ENCODE measurements at places on chromosomes 3 and 15. TPM values are rescaled to one million over a fixed set of nuclear protein-coding genes. Genes with fewer than 3 reads are reported as not detected.

DNA sequence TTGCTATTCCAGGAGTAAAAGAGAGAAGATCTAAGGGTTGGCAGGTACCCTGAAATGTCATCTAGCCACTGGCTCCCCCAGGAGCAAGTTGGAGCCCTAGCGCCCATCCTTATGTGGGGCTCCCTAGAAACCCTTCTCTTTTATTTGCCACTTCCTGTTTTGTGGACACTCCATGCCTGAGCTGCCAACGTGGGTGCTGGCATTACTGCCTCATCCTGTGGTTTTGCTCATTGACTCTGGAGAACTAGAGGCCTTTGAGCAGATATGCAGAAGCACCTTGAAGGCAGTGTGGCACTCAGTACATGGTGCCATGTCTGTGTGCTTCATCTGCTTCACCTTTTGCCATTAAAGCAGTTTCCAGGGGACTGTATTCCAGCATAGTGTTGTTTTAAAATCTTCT is 8.1 kb downstream of the EDEM1 start:
- no peak overlapping the region for H3K4me3 ChIP-seq
- H3K4me1 ChIP-seq: peaks cover 81% of the 10 kb centered on the region
- peak overlapping the region; percentile 65 for H3K27ac ChIP-seq

Gene SMAD6
- 28.5 TPM for total RNA-seq

Gene SPINT1
- 80.3 TPM for total RNA-seq

DNA sequence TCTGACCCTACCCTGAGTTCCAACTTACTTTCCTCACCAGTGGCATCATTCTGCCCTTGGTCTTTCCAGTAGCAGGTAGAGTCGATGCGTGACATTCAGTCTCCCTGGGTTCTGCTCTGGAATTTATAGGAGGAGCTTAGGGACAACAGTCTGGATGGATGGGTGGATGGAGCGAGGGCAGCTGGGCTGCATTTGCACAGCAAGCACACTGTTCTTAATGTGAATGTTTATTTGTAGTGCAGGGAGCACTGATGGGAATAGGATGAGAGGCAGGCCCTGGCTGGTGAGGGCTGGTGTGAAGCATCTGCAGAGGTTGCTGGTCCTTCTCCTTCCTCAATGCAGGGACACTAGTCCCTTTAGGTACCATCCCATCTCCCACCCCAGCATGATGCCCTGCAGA is 176.2 kb downstream of the EPHB1 start:
- H3K27ac ChIP-seq: no peak overlapping the region
- no peaks in the 10 kb centered on the region for H3K36me3 ChIP-seq
- DNase-seq: no peak
- H3K4me1 ChIP-seq: no peaks in the 10 kb centered on the region
- H3K27me3 ChIP-seq: no peaks in the 10 kb centered on the region

DNA sequence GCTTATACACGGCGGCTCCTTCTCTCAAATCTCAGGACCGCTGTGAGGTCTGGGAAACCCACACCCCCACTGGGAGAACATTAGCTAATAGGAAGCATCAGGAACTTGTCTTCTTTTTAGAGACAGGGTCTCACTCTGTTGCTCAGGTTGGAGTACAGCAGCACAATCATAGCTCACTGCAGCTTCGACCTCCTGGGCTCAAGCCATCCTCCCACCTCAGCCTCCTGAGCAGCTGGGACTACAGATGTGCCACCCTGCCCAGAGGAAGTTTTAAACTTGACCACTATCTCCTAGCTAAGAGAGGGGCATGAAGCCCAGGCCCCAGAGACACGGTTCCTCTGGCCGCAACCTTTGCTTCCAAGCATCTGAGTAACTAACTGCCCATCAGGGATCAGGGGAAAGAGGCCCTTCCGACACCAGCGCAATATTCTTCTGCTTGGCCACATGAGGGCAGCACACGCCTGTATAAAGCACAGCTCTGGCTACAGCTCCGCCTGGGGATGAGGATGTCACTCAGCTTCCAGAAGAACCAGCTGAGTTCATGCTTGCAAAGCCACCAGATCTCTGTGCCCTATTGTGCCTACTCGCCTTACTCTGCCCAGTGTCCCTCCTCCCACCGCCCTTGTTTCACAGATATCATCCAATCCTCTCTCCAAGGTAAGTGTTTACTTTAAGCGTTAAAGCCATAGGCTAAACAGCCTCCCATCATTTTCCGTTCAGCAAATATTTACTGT is 57.6 kb upstream of the SLC6A11 start:
- no peak overlapping the region for H3K4me3 ChIP-seq
- no peak for DNase-seq
- H3K27me3 ChIP-seq: peaks cover 4% of the 10 kb centered on the region

DNA sequence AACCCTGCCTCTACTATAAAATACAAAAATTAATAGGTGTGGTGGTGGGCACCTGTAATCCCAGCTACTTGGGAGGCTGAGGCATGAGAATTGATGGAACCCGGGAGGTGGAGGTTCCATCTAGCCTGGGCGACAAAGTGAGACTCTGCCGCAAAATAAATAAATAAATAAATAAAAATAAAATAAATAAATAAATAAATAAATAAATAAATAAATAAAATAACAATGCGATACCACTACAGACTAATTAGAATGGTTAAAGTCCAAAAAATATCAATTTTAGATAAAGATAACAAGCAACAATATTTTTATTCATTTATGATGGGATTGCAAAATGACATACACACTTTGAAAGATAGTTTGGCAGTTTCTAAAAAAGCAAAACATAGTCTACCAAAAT is 1131.5 kb downstream of the SI start:
- DNase-seq: no peak
- H3K4me3 ChIP-seq: no peak overlapping the region
- no peaks in the 10 kb centered on the region for H3K36me3 ChIP-seq
- H3K4me1 ChIP-seq: no peaks in the 10 kb centered on the region
- no peak overlapping the region for H3K27ac ChIP-seq

DNA sequence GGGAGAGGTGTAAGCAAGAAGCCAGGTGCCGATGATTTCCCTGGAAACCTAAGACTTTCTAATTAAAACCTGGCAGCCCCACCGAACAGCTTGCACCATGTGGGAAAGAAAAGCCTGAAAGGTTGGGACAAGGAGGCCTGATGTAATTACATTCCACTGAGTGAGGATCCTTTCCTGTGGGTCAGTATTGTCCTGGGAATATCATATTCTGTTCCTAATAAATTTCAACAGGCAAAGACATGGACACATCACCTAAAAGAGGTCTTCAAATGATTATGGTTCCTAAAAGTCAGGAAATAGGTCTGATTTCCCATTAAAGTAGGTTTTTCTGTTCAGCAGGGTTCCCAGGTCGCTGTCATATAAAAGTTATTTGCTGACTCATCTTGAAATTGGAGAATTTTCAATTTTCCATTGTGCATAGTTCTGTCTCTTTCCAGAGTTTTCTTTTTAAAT is 58.5 kb downstream of the DUT start:
- no peak overlapping the region for H3K4me3 ChIP-seq
- H3K27me3 ChIP-seq: no peaks in the 10 kb centered on the region
- H3K27ac ChIP-seq: peak overlapping the region; percentile 89
- peak; percentile 86 for DNase-seq
- H3K36me3 ChIP-seq: no peaks in the 10 kb centered on the region

- no peak overlapping the region for H3K27ac ChIP-seq
- H3K36me3 ChIP-seq: no peaks in the 10 kb centered on the region
- no peaks in the 10 kb centered on the region for H3K4me1 ChIP-seq
- peak overlapping the region; percentile 1 for H3K4me3 ChIP-seq
Measured at GRCh38 chr3:185558395-185558794, 6.0 kb upstream of the LIPH start.

Gene MYLK
- 352 TPM for total RNA-seq

Gene CCDC54
- total RNA-seq: not detected

Gene SLTM
- total RNA-seq: 76.9 TPM

Gene CASR
- not detected for total RNA-seq

GRCh38 chr15:66014635-66015182 is 145.4 kb downstream of the RAB11A start:
- no peak overlapping the region for H3K4me3 ChIP-seq
- no peak overlapping the region for H3K27ac ChIP-seq
- DNase-seq: no peak
- H3K4me1 ChIP-seq: no peaks in the 10 kb centered on the region
- H3K27me3 ChIP-seq: no peaks in the 10 kb centered on the region

GRCh38 chr3:195182470-195182795 is 88.5 kb downstream of the XXYLT1 start:
- H3K4me1 ChIP-seq: peaks cover 61% of the 10 kb centered on the region
- H3K27ac ChIP-seq: peak overlapping the region; percentile 42
- no peaks in the 10 kb centered on the region for H3K27me3 ChIP-seq
- DNase-seq: no peak

GRCh38 chr15:86355801-86356200 is 276.1 kb downstream of the AGBL1 start:
- no peaks in the 10 kb centered on the region for H3K27me3 ChIP-seq
- DNase-seq: no peak
- no peaks in the 10 kb centered on the region for H3K36me3 ChIP-seq
- no peaks in the 10 kb centered on the region for H3K4me1 ChIP-seq

GRCh38 chr15:62749036-62749815 is 293.3 kb upstream of the TPM1 start:
- H3K4me1 ChIP-seq: no peaks in the 10 kb centered on the region
- no peak overlapping the region for H3K27ac ChIP-seq
- H3K27me3 ChIP-seq: no peaks in the 10 kb centered on the region
- H3K4me3 ChIP-seq: no peak overlapping the region

DNA sequence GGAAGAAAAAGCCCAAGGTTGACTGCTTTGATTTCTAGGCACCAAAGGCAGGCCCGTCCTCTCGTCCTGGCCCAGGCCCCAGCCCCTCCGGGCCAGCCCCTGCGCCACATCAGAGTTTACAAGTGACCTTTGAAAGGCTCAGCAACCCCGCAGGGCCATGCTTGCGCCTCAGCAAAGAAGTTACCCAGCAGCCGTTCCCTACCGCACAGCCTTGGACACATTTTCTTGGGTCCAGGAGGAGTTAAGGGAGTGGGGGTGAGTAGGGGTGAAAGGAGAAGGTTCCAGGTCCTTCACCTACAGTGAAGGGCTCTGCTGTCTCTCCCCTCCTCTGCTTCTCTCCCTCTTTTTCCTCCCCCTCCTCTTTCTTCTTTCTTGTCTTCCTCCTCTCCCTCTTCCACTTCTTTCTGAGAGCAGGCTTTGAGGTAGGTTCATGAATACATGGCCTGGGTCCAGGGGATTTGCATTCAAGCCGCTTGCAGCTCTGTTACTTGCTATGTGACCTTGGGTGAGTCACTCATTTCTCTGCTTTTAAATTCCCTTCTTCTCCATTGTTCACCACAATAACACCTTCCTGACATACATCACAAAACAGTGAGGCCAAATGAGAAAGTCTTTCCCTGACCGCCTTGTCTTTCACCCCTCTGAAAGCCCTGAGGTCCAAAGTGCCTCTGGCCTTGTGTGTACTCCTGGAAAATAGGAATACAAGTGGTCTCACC is 223.3 kb upstream of the TPRG1 start:
- peak overlapping the region; percentile 90 for H3K27ac ChIP-seq
- H3K27me3 ChIP-seq: no peaks in the 10 kb centered on the region
- H3K4me3 ChIP-seq: peak overlapping the region; percentile 42
- no peaks in the 10 kb centered on the region for H3K36me3 ChIP-seq
- H3K4me1 ChIP-seq: peaks cover 81% of the 10 kb centered on the region

GRCh38 chr3:109328202-109328601 is 9.1 kb downstream of the DPPA4 start:
- no peaks in the 10 kb centered on the region for H3K36me3 ChIP-seq
- no peaks in the 10 kb centered on the region for H3K4me1 ChIP-seq
- DNase-seq: no peak
- no peaks in the 10 kb centered on the region for H3K27me3 ChIP-seq
- no peak overlapping the region for H3K27ac ChIP-seq

Gene MANF
- total RNA-seq: 42.2 TPM

Gene DPPA4
- total RNA-seq: not detected

Gene COL6A6
- total RNA-seq: not detected

Gene LRRC31
- not detected for total RNA-seq

GRCh38 chr3:130895690-130896488 is 2.0 kb downstream of the ATP2C1 start:
- H3K27ac ChIP-seq: no peak overlapping the region
- no peaks in the 10 kb centered on the region for H3K36me3 ChIP-seq
- H3K4me3 ChIP-seq: peak overlapping the region; percentile 65
- no peak for DNase-seq

DNA sequence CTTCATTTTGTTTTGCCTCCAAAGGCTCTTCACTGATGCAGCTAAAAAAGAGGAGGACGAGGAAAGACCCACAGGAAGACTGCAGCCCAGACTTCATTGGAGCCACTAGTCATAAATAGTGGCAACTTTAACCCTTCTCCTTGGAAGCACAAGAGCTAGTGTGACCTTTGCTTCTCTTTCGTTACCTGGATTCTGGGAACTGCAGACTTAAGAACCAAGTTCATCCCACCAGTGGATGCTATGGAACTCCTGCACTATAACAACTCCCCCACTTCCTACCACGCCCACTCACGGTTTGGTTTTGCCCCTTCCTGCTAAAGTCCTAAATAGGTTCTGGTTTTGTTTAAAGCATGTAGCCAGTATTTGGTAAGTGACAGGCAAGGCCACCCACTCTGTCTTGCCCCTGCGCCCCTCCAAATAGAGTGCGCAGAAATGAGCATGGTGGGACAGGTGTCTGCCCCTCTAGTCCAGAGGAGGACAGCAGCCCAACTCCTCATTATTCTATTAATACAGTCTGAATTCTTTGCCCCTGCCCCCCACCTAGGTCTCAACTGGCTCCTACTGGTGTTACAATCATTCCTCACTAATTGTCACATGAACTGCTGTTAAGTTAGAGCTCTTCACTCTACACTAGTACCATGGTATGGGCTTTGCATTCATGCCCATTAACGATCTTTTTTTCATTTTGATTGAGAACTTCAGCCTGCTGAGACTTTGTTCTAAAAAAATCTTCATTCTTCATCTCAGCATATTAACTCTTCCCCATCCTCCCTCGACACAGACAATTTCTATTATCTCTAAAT is 504.6 kb downstream of the FOXP1 start:
- peaks cover 33% of the 10 kb centered on the region for H3K4me1 ChIP-seq
- H3K27me3 ChIP-seq: no peaks in the 10 kb centered on the region
- H3K4me3 ChIP-seq: no peak overlapping the region
- no peak overlapping the region for H3K27ac ChIP-seq
- DNase-seq: no peak

DNA sequence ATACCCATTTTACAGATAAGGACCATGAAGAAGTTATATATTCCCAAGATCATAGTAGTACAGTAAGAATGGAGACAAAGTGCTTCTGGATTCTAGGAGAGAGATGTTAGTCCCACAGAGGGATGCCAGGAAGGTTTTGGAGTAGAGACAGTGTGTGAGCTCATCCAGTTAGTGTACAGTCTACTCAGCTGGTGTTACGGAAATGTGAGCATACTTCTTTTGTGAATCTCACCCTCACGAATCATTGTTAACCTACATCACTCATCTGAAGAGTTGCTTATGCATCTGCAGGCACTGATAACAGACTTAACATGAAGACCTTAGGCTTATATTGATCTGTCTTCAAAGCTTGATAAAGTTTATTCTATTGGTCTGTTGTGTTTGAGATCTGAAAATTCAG is 106.6 kb upstream of the PTPRG start:
- H3K4me3 ChIP-seq: no peak overlapping the region
- no peaks in the 10 kb centered on the region for H3K36me3 ChIP-seq
- H3K4me1 ChIP-seq: no peaks in the 10 kb centered on the region
- H3K27me3 ChIP-seq: no peaks in the 10 kb centered on the region
- DNase-seq: no peak
